ENCODE measurements at places on chromosomes 5 and 9. TPM values are rescaled to one million over a fixed set of nuclear protein-coding genes. Genes with fewer than 3 reads are reported as not detected.

Gene BTNL9
- 47.9 TPM for polyA plus RNA-seq

Gene AK6
- polyA plus RNA-seq, result 63.5 TPM

Gene GABRA6
- not detected for polyA plus RNA-seq

Gene SLC46A2
- 0.07 TPM for polyA plus RNA-seq

Gene CMBL
- polyA plus RNA-seq, result 56.6 TPM

Gene CRB2
- 0.03 TPM for polyA plus RNA-seq

Gene HARS1
- polyA plus RNA-seq, result 111 TPM

Gene TNC
- polyA plus RNA-seq, result 1.9 TPM

Gene AQP3
- 0.94 TPM for polyA plus RNA-seq

All from adrenal gland (tissue), 19 donors.